ENCODE measurements at places on chromosomes 13 and 19.

DNA sequence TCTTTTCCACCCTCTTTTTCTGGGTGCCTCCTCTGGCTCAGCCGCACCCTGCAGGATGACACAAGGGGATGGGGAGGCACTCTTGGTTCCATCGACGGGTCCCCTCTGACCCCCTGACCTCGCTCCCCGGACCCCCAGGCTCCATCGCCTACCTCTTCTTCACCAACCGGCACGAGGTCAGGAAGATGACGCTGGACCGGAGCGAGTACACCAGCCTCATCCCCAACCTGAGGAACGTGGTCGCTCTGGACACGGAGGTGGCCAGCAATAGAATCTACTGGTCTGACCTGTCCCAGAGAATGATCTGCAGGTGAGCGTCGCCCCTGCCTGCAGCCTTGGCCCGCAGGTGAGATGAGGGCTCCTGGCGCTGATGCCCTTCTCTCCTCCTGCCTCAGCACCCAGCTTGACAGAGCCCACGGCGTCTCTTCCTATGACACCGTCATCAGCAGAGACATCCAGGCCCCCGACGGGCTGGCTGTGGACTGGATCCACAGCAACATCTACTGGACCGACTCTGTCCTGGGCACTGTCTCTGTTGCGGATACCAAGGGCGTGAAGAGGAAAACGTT lies 24.0 kb downstream of the LDLR start:
- no peak for DNase-seq

GRCh38 chr19:43739439-43740235 lies 15.1 kb downstream of the SMG9 start:
- no peak for DNase-seq

DNA sequence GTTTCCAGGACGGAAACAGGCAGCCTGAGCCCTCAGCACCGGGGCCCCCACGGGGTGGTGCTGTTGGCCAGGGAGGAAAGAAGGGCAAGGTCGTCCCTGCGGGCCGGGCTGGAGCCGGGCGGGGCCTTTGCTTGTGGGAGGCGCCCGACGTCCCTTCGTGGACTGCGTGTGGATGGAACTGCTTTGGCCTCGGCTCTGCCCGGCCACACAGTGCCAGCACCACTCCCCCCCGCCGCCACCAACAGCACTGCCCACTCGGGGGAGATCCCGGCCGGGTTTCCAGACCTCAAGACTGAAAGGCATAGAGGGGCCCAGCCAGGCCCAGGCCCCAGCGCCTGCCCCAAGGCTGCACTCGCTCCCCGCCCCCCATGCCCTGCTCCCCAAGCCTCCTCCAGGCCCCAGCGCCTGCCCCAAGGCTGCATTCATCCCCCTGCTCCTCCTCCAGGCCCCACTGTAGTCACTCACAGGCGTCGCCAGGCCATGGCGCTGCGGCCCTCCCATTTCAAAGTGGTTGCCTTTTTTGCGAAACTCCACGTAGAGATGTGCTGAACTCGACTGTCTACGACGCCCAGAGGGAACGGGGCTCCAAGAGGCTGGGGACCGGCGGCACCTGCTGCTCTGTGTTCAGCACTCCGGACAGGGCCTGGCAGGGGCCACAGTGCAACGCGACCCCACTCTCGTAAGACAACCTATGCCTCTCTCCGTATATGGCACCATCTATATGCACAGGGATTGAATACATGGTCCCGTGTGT lies 22.5 kb downstream of the C13orf46 start:
- DNase-seq, result peak; percentile 67

GRCh38 chr19:18399008-18399407 lies 1.6 kb upstream of the LRRC25 start:
- DNase-seq, result peak; percentile 54

GRCh38 chr13:106490569-106491321 lies 44.7 kb downstream of the EFNB2 start:
- DNase-seq, result no peak

- DNase-seq, result no peak
These were observed 6.4 kb downstream of the ZNF350 start for GRCh38 chr19:51980116-51980736.

DNA sequence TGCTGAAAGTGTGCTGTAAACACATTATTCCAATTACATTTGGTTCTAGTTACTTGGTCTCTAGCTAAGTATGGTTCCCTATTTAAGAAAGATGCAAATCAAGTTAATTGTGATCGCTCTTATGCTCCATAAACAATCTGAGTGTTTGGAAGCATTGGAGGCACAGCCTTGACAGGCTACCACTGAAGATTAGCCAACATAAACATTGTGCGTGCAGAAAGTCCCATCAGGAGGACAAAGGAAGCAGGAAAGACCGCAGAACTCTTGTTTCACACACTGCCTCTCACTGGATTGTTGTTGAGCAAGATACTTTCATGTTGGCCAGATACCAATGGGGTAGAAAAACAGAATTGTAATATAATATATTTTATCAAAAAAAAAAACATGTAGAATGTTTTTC lies 814.4 kb downstream of the EFNB2 start:
- DNase-seq, result peak; percentile 31

Data from fibroblast of skin of abdomen (primary cell).